Panc1 (cell line): ENCODE measurements at places on chromosomes 13 and 19.

- DNase-seq: no peak
Observed at GRCh38 chr13:108220041-108220440, 1.8 kb downstream of the ABHD13 start.

GRCh38 chr13:110339263-110339662 is 32.2 kb downstream of the COL4A2 start:
- DNase-seq: no peak

- DNase-seq: no peak
Observed at GRCh38 chr13:71864094-71864985, 2.7 kb downstream of the DACH1 start.

- no peak for DNase-seq
Observed at GRCh38 chr19:7575434-7576040, 20.1 kb upstream of the CAMSAP3 start.

DNA sequence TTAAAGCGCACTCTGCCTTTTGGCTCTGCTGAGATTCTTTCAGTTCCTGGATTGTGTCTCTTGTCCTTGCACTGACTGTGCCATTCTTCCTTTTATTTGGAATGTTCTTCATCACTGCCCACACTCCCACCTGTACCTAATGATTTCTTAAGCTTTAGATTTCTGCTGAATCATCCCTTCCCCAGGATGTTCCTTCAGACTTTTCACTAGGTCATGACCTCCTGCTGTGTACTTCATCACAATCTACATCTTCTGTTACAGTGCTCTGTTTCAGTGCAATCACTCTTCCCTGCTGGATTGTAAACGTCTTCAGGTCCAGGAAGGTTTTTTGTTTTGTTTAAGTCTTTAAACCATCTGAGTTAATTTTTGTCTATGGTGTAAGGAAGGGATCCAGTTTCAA is 281.0 kb downstream of the ATP8A2 start:
- no peak for DNase-seq

DNA sequence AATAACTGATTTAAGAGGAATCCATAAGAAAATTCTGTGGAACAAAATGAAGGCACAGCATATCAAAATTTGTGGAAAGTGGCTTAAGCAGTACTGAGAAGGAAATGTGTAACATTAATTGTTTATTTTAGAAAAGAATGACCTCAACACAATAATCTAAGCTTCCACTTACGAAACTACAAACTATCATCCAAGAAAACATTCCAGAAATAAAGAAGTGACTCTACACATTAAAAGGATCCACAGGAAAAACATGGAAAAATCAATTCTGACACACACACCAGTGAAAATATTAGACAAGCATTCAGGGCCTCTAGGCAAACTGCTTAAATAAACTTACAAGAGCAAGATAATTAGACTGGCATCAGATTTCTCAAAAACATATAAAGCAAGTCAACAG is 14.0 kb downstream of the EXOSC8 start:
- no peak for DNase-seq

- no peak for DNase-seq
Observed at GRCh38 chr13:43357564-43357963, 334.2 kb downstream of the DNAJC15 start.

GRCh38 chr13:29537736-29538651 is 57.5 kb downstream of the SLC7A1 start:
- no peak for DNase-seq

- no peak for DNase-seq
Observed at GRCh38 chr19:10191347-10191746, 3.4 kb downstream of the DNMT1 start.

DNA sequence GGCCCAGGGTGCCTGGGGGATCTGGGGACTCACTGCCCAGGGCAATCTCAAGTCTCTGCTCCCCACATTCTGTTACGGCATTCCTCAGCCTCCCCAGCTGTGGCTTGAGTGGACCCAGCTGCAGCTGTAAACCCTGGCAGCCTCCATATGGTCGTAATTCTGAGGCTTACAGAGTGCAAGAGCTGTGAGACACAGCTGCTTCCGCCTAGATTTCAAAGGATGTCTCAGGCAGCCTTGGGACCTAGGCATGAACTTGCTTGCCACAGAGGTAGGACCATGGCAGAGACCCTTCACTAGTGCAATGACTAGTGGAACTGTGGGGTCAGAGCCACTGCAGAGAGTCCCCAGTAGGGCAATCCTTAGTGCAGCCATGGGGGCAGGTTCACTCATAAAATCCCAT is 297.5 kb downstream of the ENOX1 start:
- DNase-seq: no peak

- DNase-seq: no peak
Observed at GRCh38 chr13:51613535-51613934, 29.3 kb downstream of the WDFY2 start.

- DNase-seq: no peak
Observed at GRCh38 chr13:51057906-51058305, 53.2 kb downstream of the C13orf42 start.

- no peak for DNase-seq
Observed at GRCh38 chr19:10566658-10567410, 1.0 kb upstream of the KRI1 start.

DNA sequence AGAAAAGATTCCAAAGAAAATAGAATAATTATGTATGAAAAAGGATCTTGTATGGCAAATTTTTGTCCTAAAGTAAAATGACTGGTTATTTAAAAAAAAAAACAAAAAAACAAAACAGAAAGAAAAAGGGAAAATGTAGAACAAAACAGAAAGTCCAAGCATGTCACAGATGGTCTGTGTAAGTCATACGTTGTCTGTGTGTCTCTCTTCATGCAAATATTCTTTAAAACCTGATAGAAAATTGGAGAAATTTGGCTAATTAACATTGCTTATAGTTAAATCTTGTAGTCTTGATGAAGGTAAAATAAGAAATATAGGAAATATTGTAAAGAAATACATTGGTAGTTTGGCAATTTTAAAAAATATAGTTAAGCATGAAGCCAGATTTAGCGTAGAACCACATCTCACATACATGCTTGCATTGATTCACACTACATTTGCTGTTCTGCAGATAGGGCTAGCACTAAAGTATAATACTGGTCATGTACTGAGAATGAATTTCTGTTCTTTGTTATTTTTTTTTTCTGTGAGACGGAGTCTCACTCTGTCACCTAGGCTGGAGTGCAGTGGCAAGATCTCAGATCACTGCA is 58.4 kb downstream of the SPRYD7 start:
- DNase-seq: no peak

DNA sequence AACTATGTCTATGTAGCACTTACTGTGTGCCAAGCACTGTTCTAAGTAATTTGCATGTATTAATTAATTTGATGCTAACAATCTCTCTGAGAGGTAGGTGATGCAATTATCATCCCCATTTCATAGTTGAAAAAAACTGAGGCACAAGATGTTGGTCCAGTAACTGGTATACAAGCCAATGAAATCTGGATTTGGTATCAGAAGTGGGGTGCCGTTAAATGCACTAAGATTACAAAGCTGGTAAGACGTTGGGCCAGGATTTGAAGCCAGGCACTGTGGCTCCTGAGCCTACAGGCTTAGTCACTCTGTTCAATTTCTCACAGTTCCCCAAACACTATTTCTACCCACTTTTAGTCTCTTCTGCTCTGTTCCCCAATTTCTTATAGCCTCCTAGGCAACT is 70.4 kb upstream of the CACNA1A start:
- DNase-seq: no peak

GRCh38 chr19:32165750-32166149 is 179.7 kb upstream of the ZNF507 start:
- DNase-seq: no peak

GRCh38 chr13:77760893-77761292 is 63.4 kb downstream of the SLAIN1 start:
- no peak for DNase-seq

DNA sequence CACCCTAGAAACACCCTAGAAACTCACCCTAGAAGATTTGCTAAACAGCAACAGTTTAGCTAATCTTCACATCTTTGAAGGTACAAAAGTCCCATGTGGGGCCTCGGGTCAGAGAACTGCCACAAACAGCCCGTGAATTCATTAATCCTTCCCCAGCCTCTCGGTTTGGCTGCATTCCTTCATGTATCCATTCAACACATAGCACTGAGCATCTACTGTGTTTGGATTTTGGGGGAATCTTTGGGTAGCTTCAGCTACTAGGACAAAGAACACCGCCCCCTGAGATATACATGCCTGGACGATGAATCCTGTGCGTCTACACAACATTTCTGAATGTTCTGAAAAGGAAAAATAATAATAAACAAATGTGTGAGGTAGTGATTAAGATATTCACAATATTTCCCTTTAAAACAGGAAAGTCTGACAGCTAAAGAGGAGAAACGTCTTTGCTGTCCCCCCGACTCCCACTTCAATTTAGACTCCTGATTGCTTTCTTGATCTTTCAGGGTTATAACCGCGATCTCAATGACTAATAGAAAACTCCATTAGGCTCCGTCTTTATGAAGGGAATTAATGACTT is 63.5 kb downstream of the ALOX5AP start:
- DNase-seq: no peak

- DNase-seq: no peak
Observed at GRCh38 chr13:113533161-113533840, 42.8 kb upstream of the DCUN1D2 start.

DNA sequence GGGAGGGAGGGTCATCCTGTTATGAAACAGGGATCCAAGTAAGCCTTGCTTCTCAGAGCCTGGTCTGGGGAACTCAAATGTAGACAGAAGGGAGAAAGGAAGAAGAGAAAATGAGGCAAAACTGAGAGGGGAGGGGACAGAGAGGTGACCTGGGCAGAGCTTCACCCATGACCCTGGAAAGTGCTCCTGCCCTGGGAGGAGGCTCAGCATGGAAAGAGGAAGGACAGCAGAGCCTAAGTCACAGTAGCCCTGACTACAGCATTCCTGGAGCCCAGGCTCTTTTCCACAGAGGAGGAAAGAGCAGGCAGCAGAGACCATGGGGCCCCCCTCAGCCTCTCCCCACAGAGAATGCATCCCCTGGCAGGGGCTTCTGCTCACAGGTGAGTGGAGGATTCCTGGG is at the start of gene CEACAM3:
Gene CEACAM3, plus strand, starts transcription at position 226 of the 400 bp plus-strand sequence. Its CDS starts 91 bp downstream, at position 317.
- no peak for DNase-seq

- no peak for DNase-seq
Observed at GRCh38 chr19:6101991-6102390, 8.3 kb downstream of the RFX2 start.

- no peak for DNase-seq
Observed at GRCh38 chr13:49110122-49110912, 109.8 kb upstream of the MLNR start.

DNA sequence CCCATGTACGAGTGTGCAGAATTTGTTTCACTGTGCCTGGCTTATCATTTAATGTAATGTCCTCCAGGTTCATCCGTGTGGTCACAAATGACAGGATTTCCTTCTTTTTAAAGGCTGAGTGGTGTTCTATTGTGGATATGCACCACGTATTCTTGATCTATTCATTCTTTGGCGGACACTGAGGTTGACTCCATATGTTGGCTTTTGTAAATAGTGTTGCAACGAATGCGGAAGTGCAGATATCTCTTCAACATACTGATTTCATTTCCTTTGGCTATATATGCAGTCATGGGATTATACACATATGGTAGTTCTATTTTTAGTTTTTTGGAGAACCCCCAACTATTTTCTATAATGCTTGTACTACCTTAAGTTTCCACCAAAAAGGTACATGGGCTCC is 13.0 kb downstream of the OR7A5 start:
- no peak for DNase-seq

DNA sequence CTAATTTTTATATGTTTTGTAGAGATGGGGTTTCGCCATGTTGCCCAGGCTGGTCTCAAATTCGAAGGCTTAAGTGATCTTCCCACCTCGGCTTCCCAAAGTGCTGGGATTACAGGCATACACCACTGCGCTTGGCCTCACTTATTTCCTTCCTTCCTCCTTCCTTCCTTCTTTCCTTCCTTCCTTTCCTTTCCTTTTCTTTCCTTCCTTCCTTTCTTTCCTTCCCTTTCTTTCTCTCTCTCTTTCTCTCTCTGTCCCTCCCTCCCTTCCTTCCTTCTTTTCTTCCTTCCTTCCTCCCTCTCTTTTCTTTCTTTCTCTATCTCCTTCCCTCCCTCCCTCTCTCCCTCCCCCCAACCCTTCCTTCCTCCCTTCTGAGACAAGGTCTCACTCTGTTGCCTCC is 36.8 kb downstream of the TRPM4 start:
- no peak for DNase-seq

- DNase-seq: no peak
Observed at GRCh38 chr13:107258599-107259187, 690.8 kb upstream of the ARGLU1 start.

DNA sequence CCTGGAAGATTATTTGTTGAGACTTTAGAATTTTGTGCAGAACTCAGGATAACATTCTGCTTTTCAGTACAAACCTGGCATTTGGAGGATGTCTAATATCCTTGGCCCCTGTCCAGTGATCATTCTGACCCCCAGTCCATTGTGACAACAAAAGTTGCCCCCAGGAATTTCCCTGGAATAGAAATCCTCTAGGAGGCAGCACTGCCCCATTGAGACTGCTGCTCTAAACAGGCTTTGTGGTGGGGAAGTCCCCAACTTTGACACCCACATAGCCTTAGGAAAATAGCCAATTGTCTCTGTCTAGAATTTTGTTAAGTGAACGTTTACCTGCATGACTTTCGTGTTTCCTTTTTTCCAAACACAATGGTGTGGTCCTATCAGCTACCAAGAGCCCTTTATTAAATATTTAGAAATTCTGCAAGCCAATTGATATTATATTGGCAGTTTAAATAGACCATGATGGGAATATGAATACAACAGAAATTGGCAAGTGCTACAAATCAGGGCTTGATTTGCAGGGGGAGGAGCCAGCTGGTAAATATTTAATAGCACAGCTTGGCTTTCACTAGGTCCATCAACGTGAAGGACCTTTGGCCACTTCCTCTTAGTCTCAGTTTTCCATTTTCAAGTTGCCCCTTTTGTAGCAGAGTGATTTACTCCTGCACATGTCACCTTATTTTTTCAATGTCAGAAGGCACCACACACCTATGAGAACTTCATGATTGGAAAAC is 451.7 kb downstream of the EFNB2 start:
- no peak for DNase-seq

DNA sequence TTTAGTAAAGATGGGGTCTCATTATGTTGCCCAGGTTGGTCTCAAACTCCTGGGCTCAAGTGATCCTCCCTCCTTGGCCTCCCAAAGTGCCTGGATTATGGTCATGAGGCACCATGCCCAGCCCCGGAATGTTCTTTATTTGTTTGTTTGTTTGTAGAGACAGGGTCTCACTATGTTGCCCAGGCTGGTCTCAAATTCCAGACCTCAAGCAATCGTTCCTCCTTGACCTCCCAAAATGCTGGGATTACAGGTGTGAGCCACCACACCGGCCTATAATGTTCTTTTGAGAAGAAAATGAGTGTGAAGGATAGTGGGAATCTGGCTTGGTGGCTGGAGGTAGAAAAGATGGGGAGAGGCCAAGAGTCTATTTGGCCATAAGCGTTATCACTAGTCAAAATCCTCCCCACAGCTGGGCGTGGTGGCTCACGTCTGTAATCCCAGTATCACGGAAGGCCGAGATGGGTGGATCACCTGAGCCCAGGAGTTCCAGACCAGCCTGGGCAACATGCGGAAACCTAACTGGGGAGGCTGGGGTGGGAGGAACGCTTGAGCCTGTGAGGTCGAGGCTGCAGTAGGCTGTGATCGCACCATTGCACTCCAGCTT is 5.2 kb upstream of the BBC3 start:
- no peak for DNase-seq

- DNase-seq: no peak
Observed at GRCh38 chr13:92994056-92994455, 232.6 kb upstream of the GPC6 start.

- DNase-seq: no peak
Observed at GRCh38 chr13:26836626-26837025, 76.0 kb upstream of the GPR12 start.

GRCh38 chr13:40170091-40170490 is 496.4 kb downstream of the FOXO1 start:
- no peak for DNase-seq
